COLO829 (cell line): ENCODE measurements at places on chromosomes 7 and 10.
A peak's percentile ranks its signal among the peaks of the same experiment; 100 is the strongest.

DNA sequence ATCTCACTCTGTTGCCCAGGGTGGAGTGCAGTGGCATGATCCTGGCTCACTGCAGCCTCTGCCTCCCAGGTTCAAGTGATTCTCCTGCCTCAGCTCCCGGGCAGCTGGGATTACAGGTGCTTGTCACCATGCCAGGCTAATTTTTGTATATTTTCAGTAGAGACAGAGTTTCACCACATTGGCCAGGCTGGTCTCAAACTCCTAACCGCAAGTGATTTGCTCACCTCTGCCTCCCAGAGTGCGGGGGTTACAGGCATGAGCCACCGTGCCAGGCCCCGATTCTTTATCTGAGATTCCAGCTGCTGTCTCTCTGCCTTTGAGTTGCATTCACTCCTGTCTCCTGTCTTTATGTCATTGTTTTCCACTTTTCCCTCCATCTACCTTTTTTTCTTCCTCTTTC, 168.7 kb downstream of the TMEM178B start:
- no peak for DNase-seq

DNA sequence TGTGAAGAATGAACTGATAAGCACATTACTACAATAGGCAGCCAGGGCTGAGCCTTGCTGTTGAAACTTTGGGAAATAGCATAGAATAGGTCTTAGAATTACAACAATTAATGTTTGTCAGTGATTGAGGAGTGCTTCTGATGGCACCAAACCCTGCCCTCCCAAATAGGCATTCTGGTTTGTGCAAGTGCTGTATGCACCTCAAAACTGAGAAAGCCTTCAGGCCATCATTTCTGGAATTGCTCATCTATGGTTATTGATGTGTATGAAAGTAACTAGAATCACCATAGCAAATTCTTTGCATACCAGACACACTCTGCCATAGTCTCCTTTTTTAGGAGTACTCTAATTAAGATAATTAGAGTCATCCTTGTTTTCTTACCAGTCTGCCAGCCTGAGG, 585.0 kb upstream of the MBL2 start:
- DNase-seq: no peak

- DNase-seq: no peak
These were observed 215.5 kb downstream of the ACTR3B start for GRCh38 chr7:152975076-152975475.

GRCh38 chr10:52488606-52489485, 174.8 kb downstream of the DKK1 start:
- peak; percentile 6 for DNase-seq

GRCh38 chr10:7610651-7611389, 55.9 kb downstream of the ITIH5 start:
- no peak for DNase-seq

GRCh38 chr10:114499630-114500190, 95.4 kb upstream of the AFAP1L2 start:
- DNase-seq: no peak

GRCh38 chr7:157699357-157700013, 362.7 kb downstream of the DNAJB6 start:
- no peak for DNase-seq

DNA sequence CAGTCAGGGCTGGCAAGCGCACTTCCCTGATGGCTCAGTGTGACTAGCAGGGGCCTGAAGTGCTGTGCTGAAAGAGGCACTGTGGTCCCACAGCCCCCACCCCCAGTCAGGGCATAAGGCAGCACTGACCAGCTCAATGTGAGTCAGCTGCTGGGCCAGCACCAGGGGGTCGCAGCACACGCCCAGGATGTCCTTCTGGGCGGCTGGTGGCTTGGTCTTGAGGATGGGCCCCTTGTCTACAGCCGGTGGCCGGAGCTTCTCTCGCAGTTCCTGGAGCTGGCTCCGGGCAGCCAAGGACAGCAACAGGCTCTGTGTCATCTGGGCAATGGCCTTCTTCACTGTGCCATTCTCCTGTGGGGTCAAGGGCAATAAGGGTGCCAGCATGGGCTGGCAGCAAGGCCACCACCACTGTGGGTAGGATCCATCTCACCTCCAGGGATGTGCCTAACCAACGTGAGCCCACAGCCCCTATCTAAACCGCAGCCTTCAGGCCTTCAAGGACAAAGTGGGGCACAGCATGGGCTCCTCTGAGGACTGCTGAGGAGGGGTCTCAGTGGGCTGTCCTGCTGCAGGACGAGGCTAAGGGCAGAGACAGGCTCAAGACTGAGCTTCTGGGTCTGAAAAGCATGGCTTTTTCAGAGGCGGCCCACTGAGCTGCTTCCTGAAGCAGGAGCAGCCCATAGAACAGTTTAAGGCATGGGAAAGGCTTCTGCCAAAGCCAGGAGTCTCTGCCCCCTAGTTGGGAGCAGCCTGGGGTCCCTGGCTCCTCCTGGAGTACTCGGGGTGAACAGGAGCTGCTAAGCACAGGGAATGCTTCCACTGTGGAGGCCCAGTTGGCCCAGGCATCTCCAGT, 62.5 kb downstream of the CSGALNACT2 start:
- DNase-seq: no peak

GRCh38 chr10:17141504-17142229, 12.1 kb upstream of the CUBN start:
- DNase-seq: no peak
